ENCODE measurements at places on chromosomes 1 and 21. TPM values are rescaled to one million over a fixed set of nuclear protein-coding genes. Genes with fewer than 3 reads are reported as not detected.

Gene DHRS3
- total RNA-seq: 271 TPM

Gene PRKAA2
- 13.3 TPM for total RNA-seq

Gene PRAMEF17
- not detected for total RNA-seq

Gene TEDDM1
- not detected for total RNA-seq

Gene SELL
- 13.5 TPM for total RNA-seq

Gene NPHS2
- total RNA-seq: not detected

Gene CBR1
- 74.5 TPM for total RNA-seq

GRCh38 chr1:66873111-66873510, 51.5 kb downstream of the DNAI4 start:
- no peak for DNase-seq

GRCh38 chr1:85656256-85656655, 52.0 kb downstream of the ZNHIT6 start:
- DNase-seq: no peak

GRCh38 chr21:33414068-33414467, 10.9 kb downstream of the IFNGR2 start:
- no peak for DNase-seq

- DNase-seq: peak; percentile 84
Measured at GRCh38 chr1:226082959-226083301, 20.4 kb downstream of the H3-3A start.

DNA sequence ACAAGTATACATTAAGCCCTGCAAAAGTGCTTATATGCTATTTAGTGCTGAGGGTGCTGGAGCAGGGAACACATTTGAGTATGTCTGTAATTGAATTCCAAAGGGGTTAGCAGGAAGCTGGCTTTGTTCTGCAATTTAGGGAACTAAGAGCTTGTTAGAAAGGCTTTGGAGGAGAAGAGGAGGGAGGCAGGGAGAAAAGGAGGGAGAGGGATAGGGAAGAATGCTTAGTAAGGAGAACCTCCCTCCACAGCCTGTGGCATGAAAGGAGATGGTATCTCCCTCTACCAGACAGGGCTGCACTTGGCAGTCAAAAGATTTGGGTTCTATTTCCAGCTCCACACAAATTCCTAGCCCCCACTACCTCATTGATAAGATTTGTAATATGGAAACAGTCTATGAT, 217.8 kb downstream of the DAB1 start:
- DNase-seq: no peak

GRCh38 chr1:65946376-65946775, 153.7 kb downstream of the PDE4B start:
- DNase-seq: no peak

GRCh38 chr1:167443757-167444156, 74.6 kb downstream of the CD247 start:
- DNase-seq: no peak

- DNase-seq: peak; percentile 8
Measured at GRCh38 chr1:230293390-230293700, 132.8 kb downstream of the PGBD5 start.

DNA sequence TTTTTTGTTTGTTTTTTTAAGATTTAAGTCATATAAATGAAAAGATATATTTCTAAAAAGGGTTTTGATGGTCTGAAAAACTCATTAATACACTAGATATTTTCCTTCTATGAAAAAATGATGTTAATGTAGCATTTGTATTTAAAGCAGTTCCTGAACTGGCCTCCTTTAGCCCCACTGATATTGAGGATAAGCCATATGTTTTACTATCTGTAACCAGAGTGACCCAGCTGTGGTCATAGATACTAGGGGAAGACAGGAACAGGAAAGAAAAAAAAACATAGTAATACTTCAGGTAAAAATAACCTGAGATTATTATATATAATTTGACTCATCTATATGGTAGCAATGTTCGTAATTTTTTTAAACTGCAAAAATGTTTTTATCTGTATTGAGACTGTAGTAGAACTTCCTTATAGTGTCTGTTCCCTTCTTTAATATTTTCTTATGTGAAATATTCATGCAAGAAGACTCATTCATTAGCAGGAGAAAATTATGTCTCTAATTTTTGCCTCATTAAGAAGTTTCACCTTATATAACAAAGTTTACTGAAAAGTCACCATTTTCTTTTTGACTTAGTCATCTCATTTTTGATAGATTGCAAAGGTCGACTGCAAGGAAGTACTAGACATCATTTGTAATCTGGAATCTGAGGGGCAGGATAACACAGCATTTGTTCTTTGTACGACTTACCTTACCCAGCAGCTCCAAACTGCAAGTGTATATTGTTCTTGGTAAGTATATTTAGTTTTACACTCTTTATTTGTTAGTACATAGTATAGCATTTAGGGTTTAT, 25.6 kb upstream of the TMCO2 start:
- DNase-seq: no peak

DNA sequence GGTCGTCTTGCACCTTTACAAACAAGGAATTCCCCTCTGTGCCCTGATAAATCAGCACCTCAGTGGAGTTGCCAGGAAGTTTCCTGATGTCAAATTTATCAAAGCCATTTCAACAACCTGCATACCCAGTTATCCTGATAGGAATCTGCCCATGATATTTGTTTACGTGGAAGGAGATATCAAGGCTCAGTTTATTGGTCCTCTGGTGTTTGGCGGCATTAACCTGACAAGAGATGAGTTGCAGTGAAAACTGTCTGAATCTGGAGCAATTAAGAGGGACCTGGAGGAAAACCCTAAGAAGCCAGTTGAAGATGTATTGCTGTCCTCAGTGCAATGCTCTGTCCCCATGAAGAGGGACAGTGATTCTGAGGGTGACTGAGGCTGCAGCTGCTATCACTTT, 38.3 kb downstream of the ZFYVE9 start:
- DNase-seq: no peak

GRCh38 chr1:18974606-18975005, 18.1 kb upstream of the IFFO2 start:
- DNase-seq: no peak

All from sciatic nerve (tissue), 2 donors.